Right kidney (tissue), 9 donors: ENCODE measurements at places on chromosomes 3 and 15.

GRCh38 chr15:75205064-75205395, 3.3 kb downstream of the C15orf39 start:
- DNase-seq: no peak

DNA sequence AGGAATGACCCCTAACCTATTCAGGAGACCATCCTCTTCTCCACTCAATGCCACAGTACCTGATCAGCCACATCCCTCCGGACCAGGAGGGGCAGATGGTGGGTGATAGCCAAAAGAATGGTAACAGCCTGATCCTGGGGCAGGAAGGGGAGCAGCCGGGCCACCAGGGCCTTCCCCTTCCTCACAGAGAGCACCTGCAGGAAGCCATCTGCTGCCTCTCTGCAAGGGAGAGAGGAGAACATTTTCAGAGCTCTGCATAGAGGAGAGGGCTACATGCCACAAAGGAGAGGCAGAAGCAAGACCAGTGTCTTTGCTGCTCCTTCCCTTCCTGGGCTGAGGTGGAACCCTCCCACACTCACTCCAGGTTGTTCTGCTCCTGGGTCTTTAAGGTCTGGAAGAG, 5.5 kb upstream of the SPG11 start:
- DNase-seq: no peak

GRCh38 chr3:191566469-191566868, 105.5 kb downstream of the PYDC2 start:
- no peak for DNase-seq

DNA sequence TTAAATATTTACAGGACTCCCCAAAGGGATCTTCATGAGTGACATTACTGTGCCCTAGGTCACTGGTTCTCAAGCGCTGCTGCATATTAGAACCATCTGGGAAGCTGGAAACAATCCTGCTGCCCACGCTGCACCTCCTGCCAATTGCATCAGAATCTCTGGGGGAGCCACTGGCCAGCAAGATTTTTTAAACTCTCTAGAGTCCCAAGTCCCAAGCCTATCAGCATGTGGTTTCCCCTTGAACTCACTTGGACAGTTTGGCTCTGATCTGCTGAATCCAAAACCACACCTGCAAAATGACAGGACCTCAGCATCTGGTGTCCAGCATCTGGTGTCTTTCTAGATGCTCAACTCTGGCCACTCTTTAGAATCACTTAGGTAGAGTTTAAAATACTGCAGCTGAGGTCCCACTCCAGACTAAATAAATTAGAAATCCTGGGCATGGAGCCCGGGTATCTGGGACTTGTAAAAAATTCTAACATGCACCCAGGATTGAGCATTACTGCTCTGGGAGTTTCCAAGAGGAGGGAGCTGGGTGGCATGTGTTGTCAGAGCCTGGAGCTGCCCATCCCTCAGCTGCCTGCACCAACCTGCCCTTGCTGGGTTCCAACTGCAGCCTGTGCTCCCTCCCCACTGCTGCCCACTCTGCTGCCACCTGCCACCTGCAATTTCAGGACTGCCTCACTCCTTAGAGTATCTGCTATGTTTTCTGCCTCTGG, 311.3 kb downstream of the SLC9A9 start:
- no peak for DNase-seq

- DNase-seq: no peak
Observed at GRCh38 chr3:176687754-176688153, 509.5 kb downstream of the TBL1XR1 start.

DNA sequence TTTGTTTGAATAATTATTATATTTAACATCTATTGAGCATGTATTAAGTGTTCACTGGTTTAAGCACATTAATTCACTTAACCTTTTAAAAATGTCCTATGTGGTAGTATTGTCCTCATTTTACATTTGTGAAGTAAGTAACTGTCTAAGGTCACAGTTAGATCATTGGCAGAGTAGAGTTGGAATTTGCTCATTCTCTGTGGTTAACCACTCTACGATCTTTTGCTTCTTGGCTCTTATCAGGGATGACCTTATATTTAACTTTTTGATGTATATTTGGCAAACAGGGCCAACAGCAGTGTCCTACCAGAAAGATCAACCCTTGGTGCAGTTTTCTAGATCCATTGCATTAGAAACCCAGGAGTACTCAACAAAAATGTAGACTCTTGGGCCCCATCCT, 34.0 kb downstream of the PXK start:
- no peak for DNase-seq

DNA sequence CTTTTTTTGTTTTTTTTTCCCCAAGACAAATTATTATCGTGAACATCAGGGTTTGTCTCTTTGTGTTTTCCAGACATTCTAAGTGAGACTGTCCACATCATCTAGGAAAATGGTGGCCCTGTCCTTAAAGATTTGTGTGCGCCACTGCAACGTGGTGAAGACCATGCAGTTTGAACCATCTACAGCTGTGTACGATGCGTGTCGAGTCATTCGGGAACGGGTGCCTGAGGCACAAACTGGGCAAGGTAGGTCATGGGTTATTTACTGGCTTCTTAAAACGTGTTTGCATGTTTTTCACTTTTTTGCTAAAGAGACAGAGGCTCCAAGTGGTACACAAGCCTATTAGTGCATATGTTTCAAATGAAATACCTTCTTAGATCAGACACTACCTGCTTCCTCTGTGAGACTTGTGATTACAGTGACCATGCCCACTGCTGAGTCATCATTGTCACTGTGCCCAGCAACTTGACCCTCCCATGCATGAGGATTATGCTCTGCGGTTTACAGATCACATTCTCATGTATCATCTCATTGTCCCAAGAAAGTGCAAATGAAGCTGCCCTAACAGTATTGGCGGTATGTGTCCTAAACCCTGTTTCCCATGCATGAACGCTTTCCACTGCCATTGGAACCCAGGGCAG, 395.2 kb upstream of the TPM1 start:
- no peak for DNase-seq

- no peak for DNase-seq
Observed at GRCh38 chr15:97061392-97061791, 730.9 kb downstream of the NR2F2 start.

GRCh38 chr3:100044369-100044768, 69.9 kb downstream of the FILIP1L start:
- no peak for DNase-seq

GRCh38 chr3:38561746-38562466, 65.8 kb downstream of the EXOG start:
- no peak for DNase-seq

GRCh38 chr15:38668898-38669391, 104.3 kb upstream of the RASGRP1 start:
- no peak for DNase-seq

DNA sequence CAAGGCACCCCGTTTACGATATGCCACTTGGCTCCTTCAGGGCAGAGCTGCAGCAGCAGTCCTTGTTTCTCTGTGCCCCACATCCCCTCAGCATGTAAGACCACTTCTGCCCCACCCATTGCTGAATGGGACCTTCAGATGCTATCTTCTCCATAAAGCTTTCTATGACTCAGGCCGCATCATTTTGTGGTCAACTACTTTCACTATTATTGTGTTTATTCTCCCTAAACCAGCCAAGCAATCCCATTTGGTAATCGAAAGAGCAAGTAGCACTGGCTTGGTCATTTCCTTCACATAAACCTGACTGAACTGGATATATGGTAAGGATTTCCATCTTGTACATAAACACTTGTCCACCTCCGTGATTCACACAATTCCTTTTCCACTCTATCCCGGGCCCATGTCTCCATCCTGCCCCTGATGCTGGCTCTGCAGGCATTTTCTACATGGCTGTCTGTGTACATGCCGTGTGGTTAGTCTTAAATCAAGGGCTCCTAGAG, 25.7 kb downstream of the LIPC start:
- no peak for DNase-seq

DNA sequence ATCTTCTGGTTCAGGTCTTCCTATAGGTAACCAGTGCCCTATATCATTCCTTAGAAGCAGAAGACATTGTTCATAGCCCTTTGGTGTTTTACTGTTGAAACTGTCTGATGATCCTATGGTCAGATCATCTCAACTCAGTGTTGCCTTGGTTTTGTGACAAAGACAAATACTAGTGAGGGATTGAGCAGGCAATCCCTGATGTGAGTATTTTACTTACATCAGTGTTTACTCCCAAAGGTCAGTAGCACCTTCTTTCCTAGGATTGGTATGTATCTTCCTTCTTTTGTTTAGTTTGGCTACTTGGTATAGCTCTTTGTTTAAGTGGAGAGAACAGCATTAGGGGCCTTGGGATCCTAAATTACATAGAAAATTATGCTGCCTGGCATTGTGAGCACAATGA, 41.1 kb downstream of the BBS4 start:
- DNase-seq: no peak
